NCI-H526 (cell line): ENCODE measurements at places on chromosomes 4 and X.

- no peak for DNase-seq
These were observed 454.4 kb upstream of the ATOH1 start for GRCh38 chr4:93373893-93374860.

DNA sequence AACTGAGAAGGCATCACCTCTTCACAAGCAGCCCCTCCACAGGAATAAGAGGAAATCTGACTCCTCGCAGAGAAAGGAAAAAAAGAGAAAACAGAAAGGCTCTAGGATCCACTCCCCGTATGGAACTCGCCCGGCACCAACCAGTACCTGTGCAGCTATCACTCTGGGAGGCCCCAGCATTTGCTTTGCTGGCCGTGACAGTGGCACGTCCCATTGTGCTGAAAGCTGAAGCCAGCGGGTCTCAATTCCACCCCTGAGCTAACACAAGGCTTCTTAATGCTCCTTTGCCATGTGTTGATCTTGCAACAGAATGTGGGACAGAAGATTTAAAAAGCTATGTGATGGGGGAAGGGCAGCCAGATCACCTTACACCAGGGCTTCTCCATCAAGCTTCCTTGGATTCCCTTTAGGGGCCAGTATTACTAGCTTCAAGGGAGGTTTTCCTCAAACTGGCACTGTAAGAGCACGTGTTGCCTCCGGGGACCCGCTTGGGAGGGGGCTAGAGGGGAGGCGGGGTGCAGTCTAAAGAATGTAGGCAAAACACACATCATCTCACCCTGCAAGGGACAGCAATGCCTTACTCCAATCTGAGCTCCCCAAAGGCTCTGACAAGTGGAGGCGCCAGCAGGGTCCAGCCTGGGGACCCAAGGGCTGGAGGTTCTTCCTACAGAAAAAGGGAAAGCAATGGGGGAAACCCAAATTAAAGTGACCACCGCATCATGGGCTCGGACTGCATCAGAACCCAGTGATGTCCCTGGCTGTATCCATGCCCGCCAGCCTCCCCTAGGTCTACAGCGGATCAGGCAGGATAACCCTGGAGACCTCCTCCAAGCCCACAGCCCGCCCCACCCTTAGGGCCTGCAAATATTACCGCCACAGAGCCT is 1.2 kb downstream of the USP46 start:
- peak; percentile 56 for DNase-seq

DNA sequence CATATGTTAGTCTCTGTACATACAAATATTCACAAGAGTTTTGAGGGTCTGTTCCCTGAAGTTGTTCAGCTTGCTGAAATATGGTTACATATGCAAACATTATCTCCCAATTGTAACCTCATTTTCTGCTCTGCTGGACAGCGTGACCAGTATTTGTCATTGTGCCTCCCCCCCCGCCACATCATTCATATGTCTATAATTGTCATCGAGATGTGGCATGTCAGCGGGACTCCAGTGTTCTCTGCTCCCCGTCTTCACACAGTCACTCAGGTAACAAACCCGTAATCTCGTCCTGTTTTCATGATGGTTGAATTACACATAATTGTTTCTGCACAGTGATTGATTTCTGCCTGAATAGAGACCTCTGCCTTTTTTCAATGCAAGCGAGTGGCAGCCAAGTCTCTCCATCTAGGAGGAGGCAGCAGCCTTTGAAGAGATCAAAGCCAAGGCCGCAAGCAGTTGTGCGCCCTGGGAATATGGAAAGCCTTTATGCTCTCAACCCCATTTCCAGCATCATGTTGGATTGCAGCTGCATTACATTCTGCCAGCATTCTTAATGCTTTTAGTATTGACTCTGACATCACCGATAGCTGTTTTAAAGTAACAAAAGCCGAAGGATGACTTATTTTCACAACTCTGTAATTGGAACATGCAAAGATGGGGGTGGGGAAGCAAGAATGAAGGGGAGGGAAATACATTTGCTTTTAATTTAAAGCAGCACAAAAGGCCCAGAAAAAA is 27.4 kb downstream of the LEF1 start:
- DNase-seq: no peak

DNA sequence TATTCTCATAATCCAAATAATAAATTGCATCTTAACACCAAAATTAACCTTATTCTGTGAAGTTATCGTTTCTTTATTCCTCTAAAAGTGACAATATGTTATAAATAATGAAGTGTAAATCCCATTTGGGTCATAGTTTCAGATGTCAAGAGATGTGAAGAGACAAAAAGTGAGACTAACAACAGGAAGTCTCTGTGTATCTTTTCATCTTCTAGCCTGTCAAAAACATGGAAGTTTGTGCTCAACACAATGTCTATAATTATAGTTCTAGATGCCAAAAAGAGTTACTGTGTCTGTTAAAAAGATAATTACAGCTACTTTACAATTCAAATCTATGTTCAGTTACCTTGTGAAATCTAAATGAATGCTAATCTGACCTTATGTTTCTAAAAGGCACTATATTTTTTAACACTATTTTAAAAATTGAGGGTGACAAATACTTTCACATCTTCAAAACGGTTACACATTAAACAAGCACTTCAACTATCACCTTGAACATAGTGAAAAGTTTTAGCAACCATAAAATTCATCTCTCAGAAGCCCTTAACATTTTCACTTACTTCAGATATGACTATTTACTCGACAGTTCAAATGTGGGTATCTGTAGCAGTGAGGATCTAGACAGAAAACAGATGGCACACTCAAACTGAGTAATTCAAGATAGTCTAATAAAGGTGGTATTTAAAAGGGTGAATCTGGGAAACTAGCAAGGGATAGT is 509.8 kb downstream of the ARAP2 start:
- no peak for DNase-seq

- DNase-seq: no peak
These were observed 64.1 kb downstream of the TMA16 start for GRCh38 chr4:163558539-163559044.

DNA sequence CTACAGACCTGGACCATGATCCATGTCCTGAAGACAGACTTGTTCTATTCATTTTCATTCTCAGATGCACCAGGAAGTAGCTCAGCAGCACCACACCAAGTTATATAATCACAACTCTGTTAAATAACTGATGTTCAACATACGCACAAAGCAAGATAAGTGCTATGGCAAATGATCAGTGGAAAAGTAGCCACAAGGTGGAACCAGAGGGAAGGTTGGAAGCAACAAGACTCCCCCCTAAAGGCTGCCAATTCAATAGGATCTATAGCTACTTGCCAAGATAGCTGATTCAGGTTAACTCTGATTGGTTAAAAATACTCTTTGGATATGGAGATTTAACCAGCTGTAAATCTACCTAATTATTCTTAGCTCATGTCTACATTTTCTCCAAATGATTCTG is 23.7 kb upstream of the FAM47B start:
- DNase-seq: peak; percentile 63

GRCh38 chr4:107388736-107389274 is 331.2 kb downstream of the PAPSS1 start:
- no peak for DNase-seq

- DNase-seq: no peak
These were observed 22.7 kb downstream of the EMCN start for GRCh38 chr4:100495074-100495473.

DNA sequence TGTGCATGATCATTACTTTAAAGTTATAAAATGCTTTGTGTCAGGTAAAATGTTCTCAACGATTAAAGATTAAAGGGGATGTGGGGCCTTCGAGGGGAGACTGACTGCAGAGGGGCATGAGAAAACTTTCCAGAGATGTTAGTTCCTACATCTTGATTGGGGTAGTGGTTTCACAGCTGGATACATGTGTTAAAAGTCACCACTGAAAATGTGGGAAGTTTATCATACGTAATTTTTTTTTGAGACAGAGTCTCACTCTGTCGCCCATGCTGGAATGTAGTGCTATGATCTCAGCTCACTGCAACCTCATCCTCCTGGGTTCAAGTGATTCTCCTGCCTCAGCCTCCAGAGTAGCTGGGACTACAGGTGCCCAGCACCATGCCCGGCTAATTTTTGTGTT is 79.5 kb downstream of the RBM47 start:
- DNase-seq: no peak

- no peak for DNase-seq
These were observed 6.0 kb upstream of the BMP2K start for GRCh38 chr4:78770091-78770642.
